ENCODE measurements at places on chromosomes 7 and 10.

DNA sequence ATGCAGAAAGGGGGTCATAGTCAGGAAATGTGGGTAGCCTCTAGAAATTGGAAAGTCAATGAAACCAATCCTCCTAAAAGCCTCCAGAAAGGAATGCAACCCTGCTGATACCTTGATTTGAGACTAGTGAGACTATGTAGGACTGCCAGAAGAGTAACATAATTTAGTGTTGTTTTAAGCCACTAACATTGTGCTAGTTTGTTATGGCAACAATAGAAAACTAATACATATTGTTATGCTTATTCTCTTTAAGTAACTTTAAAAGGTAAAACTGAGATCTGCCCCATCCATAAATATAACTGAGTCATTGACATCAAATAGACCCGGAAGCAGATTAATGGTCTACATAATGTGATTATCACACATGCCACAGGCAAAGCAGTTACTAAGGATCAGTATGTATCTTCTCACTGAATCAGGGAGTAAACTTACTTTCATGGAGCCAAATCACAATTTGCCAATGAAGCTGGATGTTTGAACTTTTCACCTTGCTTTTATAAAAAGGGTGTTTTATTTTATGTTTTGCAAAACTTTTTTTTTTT is 146.4 kb upstream of the TMEM106B start:
- no peak for DNase-seq

DNA sequence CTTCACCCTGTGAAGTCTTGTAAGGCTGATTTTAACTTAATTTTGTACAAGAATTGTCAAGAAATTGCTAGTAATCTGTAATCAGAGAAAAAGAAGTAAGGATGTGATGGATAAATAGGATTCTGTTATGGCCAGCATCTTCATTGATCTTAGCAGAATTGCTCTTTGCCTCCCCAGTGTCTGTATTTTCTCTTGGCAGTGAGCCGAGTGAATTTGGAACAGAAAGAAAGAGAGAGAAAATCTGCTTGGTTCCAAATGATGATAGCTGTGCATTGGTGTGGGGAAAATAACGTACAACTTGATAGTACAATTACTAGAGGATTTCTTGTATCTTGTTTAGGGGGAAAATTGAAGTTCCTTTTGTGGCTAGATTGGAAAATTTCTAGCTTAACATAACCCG is 34.6 kb downstream of the VTI1A start:
- DNase-seq: no peak

DNA sequence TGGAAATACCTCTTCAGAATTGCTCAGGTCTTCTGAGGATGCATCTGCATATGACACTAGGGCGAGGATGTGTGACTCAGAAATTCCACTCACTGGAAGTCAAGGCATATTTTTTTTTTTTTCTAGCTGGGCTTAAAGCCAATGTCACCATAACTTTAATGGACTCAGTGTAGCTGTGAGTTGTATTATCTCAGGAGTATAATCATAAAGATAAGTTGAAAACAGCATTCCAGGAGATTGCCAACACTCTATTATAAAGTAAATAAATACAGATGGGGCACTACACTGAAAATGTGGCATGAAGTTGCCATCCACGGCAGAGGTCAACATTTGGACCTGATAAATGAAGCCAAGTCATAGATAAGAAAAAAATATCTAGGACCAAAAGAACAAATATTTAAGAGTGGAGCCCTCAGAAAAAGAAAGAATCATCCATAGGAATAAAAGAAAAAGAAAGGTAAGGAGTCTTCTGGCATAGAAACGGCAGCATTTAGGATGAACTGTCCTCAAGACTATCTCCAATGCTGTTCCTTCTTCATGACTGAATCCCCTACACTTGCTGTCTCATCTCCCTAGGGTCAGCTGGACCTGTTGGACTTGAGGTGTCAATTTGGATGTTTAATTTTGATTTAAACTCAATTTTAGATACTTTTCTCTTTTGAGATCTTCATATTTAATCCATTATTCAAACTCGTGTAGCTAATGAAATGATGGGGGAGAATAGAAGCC is 72.9 kb upstream of the CAV2 start:
- no peak for DNase-seq

DNA sequence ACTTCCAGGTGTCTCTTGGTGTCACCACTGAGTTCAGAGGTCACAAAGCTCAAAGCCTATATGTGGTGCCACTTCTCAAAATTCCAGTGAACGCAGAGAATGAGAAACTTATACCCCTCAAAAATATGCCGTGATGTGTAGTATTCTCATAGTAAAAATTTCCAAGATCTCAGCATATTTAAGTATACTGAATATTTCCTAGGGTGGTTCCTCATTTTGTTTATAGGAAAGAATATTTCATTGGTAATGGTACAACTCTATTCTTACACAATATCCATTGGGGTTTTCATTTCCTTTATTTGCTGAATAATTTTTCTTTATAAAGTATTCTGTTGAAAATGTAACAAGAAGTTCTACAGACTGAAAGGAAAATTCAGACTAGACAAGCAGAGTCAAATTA is 58.9 kb upstream of the ADO start:
- no peak for DNase-seq

DNA sequence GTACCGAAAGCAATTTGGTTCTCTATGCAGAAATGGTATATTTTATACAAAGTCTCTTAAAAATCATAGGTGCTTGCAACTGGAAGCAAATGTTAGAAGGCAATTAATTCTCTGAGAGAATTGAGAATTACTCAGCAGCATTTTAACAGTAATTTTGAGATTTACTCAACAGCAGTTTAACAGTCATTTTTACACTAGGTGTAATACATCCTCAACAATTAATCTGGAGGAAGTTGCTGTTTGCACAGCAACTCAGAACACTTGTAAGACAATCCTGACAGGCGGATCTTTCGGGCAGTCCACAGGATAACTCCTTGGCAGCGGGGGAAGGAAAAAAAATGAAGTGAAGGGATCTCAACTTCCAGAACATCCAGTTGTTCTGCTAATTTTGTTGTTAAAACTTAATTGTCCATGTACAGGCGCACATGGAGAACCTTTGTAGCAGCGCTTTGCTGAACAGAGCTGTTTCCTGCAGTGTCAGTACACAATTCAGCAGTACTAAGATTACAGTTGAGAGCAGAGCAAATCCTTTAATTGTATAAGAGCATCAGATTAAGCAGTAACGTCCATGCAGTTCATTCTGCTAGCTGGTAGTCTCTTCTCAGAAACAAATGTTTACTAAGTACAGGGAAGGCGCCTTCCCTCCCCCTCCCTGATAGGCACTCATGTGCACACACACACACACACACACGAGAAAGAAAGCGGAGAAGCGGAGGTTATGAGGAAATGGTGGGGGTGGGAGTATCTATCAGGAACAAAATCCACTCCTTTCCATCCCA is 43.8 kb downstream of the ENO4 start:
- DNase-seq: no peak

DNA sequence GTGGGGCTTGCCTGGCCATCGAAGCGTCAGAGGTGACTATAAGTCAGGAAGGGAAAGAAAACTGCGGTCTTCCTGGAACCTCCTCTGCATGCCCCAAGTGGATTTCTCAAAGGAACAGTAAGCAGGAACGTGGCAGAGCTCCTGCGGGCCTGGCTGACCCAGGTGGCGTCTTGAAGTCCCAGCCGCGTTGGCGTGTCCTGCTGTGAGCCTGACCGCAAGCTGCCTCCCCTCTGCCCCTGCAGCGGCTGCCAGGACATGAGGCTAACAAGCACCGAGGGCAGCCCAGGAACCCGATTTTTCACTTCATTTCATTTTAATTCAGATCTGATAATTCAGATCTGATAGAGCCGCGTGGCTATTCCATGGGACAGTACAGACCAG is 55.4 kb downstream of the NKX6-2 start:
- DNase-seq: no peak

DNA sequence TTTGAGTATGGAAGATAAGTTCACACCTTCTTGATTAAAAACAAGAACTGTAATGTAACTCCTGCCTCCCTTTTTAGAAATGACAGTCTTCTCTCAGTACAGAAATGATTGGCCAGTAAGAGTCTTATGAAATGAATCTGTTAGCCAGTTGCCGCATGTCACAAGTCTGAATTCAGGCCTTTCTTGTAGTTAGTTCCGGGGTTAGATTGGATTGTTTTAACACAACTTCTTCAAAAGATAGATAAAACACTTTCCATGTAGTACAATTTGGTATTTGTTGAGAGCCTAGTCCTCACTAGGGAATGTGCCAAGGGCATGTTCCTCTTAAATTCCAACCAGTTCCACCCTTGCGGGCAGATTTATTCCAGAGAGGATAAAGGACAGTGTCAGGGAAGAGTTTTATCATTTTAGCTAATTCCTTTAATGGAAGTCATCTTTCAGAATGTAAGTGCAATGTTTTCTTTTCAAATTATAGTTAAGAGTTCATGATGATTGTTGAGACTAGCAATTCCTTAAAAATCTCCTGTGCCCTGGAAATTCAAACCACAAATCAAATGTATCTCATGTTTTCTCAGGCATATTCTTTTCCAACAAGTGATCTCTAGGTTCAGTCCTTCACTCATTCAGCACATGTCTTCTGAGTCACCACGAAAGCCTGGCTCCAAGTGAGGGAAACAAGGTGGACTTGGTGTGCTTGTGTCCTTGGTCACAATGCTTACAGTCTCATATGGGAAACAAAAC is 4.1 kb downstream of the FHIP2A start:
- DNase-seq: no peak

DNA sequence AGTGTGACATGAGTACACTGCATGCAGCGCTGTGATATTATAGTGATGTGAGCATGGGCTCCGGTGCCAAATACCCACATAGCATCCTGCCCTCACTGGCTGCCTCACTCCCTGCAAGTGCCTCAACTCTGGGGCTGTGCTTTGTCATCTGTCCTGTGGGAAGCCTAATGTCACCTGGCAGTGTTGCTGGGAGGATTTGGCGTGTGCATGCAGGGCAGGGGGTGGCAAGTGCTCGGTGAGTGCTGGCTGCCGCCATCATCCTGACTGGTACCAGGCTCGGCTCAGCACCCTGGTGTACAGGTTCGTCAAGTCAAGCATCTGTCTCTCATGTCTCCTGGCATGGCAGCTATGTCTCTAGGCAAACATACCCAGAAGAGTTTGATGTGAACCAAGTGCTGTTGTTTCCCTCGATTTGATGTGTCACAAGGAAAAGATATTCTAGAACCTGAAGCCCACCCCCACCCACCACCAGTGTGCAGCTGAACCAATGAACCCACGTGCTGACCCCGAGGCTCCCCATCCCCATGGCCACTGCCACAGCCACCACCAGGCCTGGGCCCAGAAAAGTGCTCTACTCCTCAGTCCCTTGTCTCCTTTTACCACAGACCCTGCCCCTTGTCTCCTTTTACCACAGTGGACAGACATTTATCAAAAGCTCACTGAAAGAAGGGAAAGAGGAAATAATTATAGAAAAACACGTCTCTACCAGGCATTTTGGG is 135.8 kb downstream of the MAPK8 start:
- no peak for DNase-seq

DNA sequence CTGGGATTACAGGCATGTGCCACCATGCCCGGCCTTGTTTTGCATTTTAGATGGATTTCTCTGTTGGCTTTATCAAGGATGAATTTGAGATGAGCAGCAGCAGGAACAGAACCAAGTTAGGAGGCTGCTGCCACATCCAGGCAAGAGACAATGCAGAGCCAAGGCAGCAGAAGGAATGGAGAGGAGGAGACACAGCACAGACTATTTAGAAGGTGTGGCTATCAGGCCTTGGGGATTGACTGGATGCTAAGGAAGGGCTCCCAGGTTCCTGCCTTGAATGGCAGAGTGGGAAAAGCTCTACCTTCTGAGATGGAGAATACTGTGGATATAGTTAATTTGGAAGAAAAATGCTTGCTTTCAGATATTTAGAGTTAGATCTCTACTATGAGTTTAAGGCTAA is 484.7 kb upstream of the C7orf33 start:
- DNase-seq: no peak

- DNase-seq: no peak
Observed at GRCh38 chr10:7491949-7492659, 81.3 kb upstream of the SFMBT2 start.

DNA sequence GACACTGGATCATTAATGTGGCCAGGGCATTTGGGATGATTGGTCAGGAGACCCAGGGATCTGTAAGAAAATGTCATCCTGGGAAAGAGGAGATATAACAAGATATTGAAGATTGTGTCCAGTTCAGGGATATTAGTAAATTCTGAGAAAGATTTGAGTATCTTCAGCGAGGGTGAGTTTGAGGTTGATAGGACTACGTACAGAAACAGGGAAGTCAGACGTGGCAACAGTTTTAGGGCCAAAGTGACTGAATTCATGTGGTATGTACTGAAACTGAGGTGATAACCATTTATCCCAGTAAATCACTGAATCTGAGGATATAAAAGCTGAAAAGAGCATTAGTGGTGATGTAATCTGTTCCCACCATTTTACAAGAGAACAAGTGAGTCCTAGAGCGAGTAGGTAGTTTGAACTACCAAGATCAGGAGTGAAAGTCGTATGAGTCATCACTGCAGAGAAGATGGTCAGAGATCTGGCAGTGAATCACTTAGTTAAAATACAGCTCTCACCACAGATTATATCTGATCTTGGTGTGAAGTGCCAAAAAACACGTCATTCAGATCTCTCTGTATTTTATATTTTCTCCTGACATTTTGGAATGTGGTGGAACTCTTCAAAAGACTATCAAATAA is 220.5 kb downstream of the CDK14 start:
- no peak for DNase-seq

DNA sequence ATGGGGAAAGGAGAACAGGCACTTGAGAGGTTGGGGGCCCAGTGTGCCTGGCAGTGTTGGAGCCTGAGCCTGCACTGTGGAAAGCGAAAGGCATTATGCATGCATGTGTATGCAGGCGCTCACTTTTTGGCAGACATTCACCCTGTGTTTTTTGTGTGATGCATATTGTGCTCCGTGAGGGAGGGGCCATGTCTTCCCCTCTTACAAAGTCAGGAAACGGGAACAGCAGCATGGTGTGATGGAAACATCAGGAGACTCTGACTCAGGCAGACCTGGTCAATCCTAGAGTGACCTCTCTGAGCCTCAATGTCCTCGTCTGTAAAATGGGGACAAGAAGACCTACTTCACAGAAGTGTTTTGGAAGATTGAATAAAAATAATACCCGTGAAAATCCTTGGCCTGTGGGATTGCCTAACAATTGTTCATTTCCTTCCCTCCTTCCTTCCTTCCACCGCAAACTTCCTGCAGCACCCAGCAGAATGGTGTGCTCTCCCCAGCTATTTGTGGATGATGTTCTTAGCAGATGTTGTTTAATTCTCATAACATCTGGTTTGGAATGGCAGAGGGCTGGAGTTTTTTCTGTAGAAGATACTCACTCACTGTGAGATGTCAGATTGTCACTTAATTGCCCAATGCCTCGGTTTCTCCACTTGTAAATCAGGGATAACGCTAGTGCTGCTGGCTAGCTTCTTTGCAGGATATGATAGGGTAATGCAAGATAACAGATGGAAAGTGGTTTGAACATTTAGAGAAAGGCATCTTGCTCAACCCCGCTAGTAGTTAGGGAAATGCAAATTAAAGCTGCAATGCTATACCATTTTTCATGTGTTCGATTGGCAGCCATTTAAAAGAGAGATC is 39.8 kb downstream of the CDH23 start:
- no peak for DNase-seq

- no peak for DNase-seq
Observed at GRCh38 chr10:8389630-8390029, 335.1 kb downstream of the GATA3 start.
